ENCODE measurements at places on chromosomes 3 and 15.

DNA sequence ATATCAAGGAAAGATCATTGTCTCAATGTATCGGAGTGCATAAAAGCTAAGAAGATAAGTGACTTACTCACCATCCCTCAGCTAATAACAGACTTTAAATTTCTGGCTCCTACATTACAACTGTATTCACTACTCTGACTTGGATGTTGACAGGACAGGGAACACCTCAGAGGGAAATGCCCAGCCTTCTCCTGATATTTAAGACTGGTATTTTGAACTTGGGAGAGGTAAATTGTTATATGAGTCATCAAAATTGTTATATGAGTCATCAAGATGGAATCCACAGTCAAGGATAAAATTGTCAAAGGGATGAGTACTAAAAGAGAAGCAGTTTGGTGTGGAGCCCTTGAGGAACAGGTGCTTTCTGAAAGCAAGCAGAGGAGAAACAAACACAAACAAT, 961.4 kb downstream of the VGLL3 start:
- no peak for DNase-seq

DNA sequence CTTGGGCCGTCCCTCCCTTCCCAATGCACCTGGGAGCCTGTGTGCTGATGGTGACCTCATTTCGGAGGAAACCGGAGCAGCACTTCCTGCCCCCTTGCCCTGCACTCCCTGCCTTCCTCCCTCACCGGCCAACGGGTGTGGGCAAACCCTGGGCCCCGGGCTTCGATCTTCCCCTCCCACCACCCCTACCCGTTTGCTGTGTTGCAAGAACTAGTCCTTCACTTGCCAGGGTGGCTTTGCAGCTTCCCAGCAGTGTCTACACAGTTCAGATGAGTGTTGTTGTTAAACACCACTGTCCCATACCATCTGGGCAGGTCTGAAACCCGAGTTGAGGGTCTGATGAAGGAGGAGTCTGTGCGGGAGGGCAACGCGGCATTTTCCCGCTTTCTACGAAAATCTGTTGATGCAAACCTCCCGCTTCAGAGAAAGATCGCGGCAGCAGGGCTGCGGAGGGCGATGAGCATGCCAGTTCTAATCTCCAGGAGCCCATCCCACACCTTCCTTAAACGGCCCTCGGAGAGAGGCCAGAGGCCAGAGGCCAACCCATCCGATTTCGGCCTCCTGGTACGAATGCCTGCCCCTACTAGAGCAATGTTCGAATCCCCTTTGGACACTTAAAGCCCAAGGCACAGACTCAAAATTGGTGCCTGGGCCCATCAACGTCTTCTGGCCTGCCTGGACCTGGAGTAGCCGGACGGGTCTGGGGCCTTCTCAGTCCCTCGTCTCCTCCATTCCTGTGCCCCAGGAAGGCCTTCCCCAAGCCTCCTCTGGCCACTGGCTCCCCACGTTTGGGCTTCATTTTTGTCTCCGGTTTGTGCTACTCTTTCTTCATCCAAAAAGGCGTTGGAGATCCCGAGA, 35.7 kb upstream of the POLG start:
- no peak for DNase-seq

DNA sequence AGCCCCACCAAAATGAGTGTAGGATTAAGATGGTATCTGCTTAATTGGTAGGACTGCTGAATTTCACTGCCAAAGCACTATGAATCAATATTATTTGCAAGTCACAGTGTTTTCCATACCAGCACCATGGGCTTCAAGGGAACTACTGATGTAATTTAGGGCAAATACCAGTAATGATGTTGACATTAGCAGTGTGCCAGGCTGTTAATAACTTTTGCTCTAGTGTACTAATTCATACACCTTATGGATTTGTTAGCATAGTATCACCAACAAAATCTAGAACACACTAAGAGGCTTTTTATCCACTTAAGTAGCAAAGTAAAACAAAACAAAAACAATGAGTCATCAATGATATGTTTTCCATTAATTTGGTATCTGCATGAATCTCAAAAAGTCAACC, 888.2 kb downstream of the CADM2 start:
- DNase-seq, result no peak

DNA sequence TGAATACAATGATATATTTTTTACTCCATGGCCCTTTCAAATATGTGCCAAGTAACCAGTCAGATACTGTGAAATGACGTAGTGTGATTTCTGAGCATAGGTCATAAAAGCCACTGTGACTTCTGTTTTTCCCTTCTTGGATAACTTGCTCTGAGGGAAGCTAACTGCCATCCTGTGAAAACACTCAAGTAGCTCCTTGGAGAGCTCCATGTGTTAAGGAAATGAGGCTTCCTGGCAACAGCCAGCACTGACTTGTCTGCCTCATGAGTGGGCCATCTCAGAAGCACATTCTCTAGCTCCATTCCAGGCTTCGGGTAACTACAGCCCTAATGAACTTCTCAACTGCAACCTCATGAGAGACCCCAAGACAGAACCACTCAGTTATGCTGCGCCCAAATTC, 9.5 kb upstream of the CCDC80 start:
- DNase-seq, result no peak

- DNase-seq, result no peak
These were observed at the start of gene ATP10A for GRCh38 chr15:25863111-25863967. Gene ATP10A, minus strand, starts transcription at chr15:25863327. Its CDS starts 231 bp downstream, at chr15:25863096.

GRCh38 chr3:54660714-54661132, 267.1 kb downstream of the LRTM1 start:
- no peak for DNase-seq

GRCh38 chr3:192904632-192905289, 12.9 kb downstream of the MB21D2 start:
- no peak for DNase-seq

DNA sequence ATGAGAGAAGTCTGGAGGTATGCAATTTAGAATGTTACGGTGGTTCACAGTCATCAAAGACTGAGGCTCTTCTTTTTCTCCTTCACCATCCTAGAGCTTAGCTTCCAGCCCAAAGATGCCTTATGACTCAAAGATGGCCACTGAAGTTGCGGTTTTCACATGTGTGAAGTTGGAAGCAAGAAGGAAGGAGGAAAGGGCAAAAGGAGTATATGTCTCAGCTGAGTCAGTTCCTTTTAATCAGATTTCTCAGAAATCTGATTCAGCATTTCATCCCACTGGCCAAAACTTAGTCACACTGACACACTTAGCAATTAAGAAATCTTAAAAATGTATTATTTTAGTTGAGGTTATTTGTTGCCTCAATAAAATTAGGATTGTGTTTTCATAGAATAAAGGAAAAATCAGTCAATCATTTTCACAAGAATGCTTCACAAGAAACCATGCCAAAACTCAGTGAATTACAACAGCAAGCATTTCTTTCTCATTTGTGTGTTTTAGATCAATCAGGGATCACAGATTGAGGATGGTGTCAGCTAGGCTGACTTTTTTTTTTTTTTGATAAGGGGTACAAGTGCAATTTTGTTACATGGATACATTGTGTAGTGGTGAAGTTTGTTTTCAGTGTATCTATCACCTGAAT, 211.1 kb upstream of the GADL1 start:
- DNase-seq, result no peak

- no peak for DNase-seq
These were observed 685.3 kb downstream of the GRM7 start for GRCh38 chr3:7546253-7546652.

DNA sequence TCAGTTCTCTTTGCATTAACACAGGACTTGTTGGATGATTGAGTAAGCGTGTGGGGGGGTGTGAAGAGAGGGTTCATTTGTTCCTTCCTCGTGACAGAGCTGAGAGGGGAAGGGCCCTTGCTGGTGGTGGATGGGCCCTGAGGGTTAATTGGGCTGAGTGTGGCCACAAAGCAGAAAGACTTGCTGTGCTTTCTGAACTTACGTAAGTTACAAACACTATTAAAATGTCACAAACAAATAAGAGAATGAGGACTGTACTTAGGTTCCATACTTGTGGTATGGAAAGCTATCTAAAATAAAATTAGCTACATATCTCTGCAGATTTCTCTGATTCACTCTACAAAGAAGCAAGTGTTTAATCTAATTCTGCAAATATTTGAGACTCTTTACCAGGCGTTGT, 231.3 kb downstream of the LPP start:
- no peak for DNase-seq

GRCh38 chr3:51711352-51712037, 4.6 kb downstream of the GRM2 start:
- no peak for DNase-seq

GRCh38 chr3:128504533-128504915, 11.5 kb upstream of the GATA2 start:
- no peak for DNase-seq

GRCh38 chr3:133393691-133394474, 6.0 kb upstream of the BFSP2 start:
- DNase-seq, result no peak

GRCh38 chr3:127417709-127418559, 130.1 kb upstream of the PRR20G start:
- DNase-seq, result no peak

DNA sequence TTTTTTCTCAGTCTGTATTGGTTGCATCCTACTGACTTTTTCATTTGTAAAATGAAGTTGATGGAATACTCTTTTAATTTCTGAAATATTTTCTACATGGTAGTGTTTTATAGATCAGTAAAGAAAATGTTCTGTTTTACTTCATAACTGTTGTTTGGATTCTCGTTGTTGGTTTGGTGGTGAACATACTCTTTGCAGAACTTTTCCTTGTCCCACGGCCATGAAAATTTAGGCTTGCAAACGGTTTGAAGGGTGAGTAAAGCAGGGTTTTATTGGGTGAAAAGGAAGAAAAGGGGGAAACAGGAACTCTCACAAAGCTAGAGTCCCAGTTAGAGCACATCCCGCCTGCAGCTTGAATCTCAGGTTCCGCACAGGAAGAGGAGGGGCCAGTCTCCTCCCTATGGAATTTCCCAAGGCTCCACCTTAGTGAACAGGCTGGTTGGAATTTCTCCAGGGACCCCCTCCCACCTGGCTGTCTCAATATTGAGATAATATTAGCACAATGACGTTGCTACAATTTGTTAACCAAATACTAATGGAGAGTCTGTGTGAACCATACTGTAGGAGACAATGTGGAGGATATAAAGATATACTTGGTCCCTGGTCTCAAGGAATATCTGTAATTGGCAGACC, 5.6 kb downstream of the PDCD6IP start:
- DNase-seq, result no peak

DNA sequence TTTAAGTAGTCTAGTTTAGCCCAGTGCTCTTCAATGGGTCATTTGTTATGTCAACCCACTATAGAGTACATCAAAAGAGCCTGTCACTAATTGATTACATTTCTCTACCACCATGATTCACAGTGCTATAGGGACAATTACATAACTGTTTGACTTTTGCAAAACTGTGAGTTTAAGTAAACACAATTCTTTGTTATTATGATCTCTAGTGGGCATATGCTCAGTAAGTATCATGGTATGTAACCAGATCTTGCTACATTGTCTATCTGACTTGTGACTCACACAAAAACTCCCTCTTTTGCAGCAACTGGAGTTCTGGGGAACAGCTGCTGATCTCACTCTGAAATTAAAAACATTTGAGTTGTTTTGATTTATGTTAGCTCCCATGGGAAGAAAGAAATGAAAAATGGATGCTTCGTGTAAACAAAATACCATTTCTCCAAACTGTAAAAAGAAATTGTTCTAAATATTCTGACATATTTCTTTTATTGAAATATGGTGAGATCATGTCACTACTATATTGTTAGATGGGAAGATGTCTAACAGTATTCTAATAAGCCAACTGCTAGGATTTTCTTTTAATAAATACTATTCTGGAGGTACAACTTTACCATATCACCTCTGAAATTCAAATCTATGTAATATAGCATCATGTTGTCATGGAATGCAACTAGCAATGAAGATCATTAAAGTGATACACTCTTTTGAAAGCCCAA, 470.4 kb downstream of the ROBO1 start:
- no peak for DNase-seq
